Panc1 (cell line): ENCODE measurements at places on chromosomes 16 and 17.

- DNase-seq = no peak
These were observed 424 bp downstream of the C17orf100 start for GRCh38 chr17:6651919-6652452.

DNA sequence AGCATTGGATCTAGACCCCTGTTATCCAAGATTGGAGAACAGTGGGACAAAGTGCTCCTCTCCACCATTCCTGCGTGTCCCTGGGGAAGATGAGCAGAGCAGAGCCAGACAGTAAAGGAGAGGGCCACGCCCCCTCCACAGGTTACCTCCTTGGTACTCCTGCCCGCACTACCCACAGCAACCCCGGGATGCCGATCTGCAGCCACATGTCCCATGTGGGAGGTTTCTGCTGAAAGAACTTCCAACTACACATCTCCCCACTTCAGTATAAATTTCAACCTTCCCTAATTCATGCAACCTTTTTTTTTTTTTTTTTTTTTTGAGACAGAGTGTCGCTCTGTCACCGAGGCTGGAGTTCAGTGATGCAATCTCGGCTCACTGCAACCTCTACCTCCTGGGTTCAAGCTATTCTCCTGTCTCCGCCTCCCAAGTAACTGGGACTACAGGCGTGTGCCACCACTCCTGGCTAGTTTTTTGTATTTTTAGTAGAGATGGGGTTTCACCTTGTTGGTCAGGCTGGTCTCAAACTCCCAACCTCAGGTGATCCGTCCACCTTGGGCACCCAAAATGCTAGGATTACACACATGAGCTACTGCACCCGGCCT lies 2.3 kb downstream of the RAB37 start:
- no peak for DNase-seq

GRCh38 chr16:57567691-57568090 lies 25.2 kb downstream of the ADGRG5 start:
- no peak for DNase-seq

DNA sequence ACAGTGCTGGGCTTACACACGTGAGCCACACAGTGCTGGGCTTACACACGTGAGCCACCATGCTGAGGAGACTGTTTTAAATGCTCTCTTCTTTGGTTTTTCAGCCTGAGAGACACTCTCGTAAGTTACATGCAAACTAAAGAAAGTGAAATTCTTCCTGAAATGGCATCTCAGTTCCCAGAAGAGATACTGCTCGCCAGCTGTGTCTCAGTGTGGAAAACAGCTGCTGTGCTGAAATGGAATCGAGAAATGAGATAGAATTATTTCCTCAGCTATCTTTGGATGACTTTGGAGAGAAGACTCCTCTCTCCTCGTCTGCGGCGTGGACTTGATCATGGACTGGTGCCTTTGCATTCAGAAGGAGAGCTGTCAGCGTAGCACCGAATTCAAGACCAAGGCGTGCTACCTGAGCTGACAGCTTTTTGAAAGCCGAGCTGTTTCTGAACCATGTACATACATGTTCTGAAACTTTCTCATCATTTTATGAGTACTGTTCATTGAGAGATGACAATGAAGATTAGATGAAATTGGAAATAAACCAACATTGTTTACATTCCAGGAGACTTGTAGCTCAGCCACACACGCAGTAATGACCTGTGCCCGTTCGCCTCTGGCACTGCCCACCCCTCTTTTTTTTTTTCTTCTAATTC lies 21.6 kb upstream of the ENDOV start:
- DNase-seq = no peak

DNA sequence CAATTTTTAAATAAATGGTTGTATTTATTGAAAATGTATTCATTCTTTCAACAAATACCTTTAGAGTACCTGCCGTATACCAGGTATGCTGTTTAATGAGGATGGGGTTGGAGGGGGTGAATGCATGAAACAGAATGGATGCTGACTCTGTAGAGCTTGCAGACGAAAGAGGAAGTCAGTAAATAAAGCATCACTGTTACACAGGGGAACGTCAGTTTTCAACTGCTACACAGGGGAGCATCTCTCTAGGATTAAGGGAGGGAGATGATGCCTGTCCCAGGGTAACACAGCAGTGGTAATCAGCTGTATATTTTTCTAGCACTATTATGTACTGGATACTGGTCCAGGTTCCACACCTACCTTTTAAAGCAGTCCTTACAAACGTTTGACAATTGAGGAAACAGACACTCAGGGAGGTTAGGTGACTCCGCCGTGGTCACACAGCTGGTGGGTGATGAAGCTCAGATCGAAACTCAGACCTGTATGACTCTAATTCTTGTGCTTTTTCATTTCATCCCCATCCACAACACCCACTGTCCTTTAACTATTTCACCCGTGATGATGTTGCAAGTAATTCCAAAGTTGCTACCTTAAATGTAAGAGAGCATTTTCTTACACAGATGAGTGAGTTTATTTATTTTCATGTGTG lies 452.1 kb upstream of the HSBP1 start:
- no peak for DNase-seq

DNA sequence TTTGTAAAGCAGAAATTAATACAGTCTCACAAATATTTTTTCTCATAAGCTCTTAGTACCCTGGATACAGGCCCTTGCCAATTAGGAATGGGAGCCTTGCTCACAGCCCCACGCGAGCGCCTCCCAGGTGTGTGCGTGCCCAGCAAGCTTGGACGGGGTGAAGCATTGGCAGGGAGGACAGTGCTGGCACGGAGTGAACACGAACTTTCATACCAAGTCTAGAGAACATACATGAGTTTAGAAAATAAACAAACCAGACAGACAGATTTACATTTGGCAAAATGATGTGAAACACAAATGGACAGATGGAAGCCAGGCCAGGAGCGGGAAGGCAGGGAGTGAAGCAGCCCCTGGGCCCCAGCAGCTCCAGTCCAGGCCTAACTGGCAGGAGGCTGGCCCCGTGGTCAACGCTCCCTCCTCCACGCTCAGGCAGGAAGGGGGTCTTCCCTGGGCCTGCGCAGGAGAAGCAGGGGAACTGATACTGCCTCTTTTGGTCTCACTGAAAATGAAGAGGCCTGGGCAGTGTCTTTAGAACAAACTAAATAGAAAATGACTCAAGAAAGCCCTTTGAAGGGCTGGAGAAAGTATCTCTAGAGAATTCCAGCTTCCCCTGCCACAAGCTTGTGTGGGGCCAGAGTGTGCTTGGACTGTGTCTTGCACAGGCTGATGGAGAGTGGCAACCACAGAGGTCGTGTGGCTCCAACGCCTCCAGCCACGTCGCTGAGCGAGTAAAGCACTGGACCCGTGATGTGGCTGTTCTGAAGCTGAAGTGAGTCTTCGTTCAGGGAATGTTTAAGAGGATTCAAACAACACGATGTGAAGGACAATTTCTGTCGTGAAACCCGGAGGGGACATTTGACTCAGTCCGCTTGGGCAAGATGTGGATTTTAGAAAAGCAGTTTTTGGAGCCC lies 9.9 kb upstream of the FOXJ1 start:
- DNase-seq = no peak
